NCI-H2171 (cell line): ENCODE measurements at places on chromosomes 1 and 21.

DNA sequence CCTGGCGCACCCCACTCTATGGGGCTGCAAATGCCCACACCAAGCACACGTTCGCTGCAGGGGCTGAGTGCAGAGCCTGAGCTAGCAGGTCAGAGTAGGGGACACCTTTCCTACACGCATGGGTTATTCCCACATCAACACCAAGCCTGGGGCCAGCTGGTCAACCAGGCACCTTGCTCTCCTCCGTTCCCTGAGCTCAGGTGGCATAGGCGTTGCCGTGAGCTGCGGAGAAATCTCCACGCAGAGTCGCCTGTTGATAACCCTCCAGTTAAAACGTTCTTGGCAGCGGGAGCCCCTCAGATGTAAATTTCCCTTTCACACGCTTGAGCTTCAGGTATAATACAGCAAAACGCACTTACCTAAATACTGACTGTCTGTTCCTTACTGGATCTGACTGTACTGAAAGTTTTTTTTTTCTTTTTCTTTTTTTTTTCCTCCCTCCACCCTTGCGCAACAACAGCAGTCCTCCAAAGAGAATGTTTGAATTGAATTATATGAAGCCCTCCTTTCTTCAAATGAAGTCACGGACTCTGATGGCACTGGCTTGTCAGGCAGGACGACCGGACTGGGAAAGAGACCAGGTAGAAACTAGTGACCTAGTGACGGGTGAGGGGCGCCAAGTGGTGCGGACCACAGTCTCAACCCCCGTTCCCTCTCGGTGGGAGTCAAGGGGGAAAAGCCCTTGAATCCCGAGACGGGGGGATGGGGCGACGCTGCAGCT is 2.1 kb downstream of the BRINP3 start:
- no peak for DNase-seq

DNA sequence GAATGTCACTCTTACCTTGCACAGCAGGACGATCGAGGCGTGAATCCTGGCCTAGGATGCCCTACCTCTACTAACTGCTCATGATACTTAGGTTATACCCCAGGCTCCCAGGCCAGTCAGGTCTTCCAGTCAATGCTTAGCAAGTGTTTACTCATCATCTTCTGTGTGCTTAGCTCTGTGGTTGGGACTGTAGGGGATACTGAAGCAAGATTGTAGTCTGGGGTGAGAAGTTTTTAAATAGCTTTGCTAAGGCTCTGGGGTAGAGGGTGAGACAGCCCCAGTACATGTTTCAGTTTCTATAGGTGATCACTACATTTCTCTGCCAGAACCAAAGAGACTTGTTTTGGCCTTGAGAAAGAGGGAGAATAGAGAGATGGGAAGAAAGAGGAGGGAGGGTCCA is 250.8 kb upstream of the KIAA0040 start:
- no peak for DNase-seq

DNA sequence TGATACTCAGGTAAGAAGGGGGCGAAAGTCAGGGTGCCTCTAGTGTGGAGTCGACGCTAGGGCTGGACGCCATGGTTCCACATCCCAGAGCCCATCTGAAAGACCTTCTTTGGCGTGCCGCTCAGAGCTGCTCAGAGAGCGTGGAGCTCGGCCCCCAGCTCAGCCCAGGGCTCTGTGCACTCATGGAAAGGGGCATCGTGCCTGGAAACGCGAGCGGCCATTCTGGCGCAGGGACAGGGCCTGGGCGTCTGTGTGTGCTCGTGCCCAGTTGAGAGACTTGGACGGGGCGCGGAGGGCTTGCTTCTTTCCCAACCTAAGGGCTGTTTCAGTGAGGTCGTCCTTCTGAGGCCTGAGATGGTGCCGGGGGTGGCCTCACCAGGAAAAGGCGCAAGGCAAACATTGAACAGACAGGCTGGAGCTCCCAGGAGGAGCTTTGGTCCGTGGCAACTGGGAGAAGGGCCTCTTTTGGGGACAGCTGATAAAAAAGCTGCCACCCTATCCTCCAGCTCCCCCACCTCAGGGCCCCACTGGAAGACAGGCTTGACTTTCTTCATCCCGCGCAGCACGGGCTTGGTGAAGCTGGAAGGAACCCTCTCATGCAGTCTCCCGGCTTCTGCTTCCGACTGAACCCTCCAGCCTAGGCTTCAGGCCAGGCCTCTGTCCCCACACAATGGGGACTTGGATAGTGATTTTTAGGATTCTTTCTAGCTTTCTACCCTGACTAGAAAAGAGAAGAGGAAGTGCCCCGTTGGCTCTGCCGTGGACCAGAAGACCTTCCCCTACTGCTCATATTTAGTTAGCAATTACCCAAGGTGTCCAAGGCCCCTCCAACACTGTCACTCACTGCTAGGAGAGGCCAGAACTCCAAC is 77.1 kb downstream of the CD58 start:
- DNase-seq: no peak

DNA sequence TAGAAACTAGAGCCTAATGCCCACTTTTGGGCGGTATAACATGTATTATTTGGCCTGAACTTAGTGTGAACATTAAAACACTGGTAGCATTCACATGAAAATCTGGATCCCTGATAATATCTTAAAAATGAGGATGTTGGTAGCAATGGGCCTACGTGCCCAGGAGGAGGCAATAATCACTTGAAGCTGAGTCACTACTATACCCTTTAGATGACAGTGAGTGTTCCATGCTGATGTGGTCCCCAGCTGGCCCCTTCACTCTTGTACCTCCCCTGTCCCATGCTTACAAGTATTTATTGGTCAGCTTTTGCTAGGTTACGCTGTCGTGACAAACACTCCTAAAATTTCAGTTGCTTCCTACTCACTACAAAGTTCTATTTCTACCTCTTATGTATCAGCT is 23.0 kb upstream of the POU2F1 start:
- DNase-seq: no peak

GRCh38 chr1:8121261-8122159 is 95.4 kb upstream of the ERRFI1 start:
- DNase-seq: no peak

DNA sequence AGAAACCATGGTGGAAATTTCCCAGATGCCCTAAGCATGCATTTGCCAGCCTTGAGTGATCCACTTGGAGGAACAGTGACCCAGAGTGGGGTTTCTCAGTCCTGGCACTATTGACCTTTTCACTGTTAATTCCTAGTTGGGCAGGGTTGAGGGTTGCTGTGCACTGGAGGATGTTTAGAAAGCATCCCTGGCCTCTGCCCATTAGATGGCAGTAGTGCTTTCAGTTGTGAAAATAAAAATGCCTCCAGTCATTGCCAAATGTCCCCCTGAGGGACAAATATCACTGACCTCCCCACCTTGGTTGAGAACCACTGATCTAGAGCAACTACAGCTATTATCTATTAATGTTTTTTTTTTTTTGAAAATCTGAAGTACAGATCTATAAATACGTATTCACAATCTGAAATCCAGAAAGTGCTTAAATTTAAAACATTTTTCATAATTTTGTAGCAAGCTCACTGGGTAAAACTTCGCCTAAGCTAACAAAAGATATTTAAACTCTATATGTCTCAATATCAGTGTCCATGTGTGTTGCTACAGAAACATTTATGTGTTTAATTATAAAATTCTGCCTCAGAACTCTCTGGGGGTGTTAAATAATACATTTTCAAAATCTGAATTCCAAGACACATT is 27.3 kb downstream of the F3 start:
- DNase-seq: no peak

DNA sequence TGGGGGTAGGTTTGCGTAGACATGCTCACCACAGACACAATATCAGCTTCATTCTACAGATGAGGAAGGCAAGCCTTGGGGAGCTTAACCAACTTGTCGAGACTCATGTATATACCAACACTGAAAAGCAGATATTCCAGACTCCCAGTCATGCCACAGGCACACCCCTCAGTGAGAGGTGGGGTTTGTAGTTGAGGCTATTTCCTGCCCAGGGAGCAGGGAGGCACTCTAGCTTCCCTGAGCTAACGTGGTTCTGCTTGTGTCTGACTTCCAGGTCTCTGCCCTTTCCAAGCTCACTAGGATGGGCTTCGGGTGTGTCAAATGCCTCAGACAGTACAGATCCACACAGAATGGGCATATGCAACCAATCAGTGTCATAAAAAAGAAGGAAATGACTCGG is 122.3 kb upstream of the RUNX1 start:
- DNase-seq: no peak

DNA sequence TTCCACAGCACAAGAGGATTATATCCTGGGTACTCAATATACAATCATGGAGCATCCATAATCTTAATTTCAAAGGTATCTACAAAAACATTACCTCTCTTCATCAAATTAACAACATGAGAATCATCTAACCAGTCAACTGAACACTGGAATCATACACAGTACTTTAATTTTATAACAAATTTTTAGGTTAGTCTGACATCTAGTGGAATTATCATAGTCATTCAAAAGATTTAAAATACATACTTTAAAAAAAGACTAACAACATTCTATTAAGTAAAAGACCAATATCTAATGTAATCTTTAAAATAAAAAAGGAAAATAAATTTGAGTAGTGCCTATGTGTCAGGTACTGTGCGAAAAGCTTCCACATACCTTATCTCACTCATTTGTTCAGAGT is 16.8 kb upstream of the SH3GLB1 start:
- no peak for DNase-seq

GRCh38 chr1:115647919-115648650 is 6.3 kb downstream of the VANGL1 start:
- no peak for DNase-seq

DNA sequence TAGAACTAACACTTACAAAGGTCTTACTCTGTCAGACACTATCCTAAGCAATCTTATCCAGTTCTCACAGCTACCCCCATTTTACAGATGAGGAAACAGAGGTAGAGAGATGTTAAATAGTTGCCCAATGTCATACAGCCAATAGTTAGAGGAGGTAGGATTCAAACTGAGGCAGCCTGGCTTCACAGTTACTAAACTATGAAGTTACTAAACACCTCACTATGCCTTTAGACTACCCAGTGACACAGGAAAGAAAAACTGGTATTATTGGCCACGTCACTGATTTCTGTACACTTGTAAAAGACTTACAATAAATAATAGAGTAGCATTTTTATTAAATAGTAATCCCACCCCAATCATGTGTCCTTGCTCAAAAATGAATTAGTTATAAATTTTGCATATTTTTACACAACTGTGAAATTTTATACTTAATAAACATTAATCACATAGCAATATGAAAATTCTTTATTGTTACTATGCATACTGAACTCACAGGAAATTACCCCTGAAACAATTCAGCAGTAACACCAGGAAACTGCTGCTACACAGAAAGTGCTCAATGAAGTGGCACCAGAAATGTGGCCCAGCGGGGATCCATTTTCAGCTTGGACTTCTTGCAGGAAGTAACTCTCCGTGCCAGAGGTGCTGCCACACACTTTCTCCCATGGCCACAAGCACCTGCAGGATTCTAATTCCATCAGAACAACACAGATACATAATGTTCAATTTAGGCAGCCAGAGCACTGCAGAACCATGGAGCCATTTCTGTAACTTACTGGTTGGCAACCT is 69.4 kb downstream of the VAV3 start:
- DNase-seq: no peak

DNA sequence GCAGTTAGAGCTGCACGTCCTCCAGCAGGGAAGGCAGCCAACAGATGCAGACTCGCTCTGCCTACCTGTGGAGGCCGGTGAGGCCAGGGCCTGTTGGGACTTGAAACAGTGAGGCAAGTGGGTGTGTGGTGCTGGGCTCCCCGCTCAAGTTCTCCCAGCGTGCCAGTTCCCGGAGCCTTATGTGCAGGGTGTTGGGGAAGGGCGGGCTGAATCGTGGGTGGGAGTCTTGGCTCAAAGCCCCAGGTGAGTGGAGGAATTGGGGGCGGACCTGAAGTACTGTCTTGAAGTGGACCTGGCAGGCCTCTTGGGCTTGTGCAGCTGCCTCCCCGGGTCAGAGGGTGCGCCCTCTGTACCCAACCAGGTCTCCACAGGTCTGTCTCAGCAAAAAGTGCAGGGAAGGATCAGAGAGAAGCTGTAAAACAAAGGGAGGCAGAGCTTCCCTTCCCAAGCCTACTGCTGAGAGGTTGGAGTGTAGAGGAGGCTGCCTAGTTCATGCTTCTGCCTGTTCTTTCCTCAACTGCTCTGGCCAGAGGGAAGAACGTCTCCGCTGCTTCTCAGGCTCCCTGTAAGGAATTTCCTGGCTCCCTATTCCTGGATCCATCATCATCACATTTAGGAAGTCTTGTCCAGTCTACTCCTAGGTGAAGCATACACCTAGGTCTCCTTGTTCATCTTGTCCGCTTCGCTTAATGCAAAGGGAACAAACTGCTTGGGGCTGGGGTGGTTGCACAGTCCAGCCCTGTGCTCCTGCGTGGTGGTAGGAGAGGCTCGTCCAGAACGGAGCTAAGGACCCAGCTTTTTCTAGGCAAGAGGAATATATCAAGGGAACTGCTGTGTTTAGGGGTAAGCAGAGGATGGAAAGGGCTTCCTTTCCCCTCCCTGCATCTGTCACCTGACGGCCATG is 14.9 kb downstream of the UTP11 start:
- DNase-seq: peak; percentile 82

- no peak for DNase-seq
Observed at GRCh38 chr1:159927211-159927848, 2.0 kb upstream of the TAGLN2 start.

- DNase-seq: no peak
Observed at GRCh38 chr1:208551633-208552320, 307.6 kb upstream of the PLXNA2 start.

DNA sequence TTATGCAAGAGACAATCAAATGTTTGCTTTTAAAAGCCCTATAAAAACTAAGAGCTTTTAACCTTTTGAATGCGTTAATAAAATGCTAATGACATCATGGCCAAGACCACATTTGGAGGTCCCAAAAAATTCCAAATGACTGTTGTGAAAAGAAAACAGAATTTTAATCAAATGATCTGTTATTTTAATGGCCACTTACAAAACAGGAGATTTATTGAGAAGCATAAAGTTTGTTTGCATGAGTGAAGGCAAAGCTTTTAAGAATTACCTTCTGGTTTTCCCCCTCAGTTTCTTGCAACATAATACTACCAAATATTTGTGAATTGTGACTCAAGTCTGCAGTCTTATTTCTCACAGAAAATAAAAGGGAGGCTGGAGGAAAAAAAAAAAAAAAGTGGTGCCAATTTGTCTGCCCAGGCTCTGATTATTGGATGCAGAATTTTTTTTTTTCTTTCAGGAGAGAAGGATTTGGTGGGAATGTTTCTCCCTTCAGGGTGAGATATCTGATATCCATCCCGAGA is 60.7 kb downstream of the GORAB start:
- DNase-seq: peak; percentile 25

DNA sequence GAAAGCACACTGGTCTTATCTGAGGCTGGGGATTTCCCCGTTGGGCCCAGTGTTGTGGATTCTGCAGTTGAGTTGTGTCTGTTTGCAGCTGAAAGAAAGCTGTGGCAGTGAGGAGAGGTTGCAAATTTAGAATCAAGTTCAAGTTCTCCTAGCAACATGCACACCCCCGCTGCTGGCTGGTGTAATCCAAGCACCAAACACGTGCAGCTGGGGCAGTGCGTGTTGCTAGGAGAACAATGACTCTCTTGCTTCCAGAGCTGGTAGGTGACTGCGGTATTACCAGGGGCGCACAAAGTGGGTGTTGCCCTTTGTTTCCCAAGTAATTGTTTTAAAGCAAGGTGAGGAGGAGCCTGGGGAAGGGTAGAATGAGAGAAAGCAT is 91.5 kb downstream of the IER5 start:
- peak; percentile 65 for DNase-seq
